ENCODE measurements at places on chromosomes 7 and 10.

DNA sequence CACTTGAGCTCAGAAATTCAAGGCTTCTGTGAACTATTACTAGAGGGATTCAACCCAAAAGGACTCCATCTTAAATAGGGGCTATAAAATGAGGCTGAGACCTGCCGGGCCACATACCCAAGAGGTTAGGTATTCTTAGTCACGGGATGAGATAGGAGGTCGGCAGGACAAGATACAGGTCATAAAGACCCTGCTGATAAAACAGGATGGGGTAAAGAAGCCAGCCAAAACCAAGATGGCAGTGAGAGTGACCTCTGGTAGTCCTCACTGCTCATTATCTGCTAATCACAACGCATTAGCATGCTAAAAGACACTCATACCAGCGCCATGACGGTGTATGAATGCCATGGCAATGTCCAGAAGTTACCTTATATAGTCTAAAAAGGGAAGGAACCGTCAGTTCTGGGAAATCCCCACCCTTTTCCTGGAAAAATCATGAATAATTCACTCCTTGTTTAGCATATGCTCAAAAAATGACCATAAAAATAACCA lies 101.2 kb upstream of the TRIM24 start:
- peak; percentile 15 for DNase-seq

GRCh38 chr7:158365267-158365666 lies 222.4 kb downstream of the PTPRN2 start:
- DNase-seq: no peak

GRCh38 chr7:103605640-103606039 lies 159.6 kb upstream of the SLC26A5 start:
- DNase-seq: no peak

- no peak for DNase-seq
Observed at GRCh38 chr10:110437351-110437605, 60.4 kb upstream of the DUSP5 start.

DNA sequence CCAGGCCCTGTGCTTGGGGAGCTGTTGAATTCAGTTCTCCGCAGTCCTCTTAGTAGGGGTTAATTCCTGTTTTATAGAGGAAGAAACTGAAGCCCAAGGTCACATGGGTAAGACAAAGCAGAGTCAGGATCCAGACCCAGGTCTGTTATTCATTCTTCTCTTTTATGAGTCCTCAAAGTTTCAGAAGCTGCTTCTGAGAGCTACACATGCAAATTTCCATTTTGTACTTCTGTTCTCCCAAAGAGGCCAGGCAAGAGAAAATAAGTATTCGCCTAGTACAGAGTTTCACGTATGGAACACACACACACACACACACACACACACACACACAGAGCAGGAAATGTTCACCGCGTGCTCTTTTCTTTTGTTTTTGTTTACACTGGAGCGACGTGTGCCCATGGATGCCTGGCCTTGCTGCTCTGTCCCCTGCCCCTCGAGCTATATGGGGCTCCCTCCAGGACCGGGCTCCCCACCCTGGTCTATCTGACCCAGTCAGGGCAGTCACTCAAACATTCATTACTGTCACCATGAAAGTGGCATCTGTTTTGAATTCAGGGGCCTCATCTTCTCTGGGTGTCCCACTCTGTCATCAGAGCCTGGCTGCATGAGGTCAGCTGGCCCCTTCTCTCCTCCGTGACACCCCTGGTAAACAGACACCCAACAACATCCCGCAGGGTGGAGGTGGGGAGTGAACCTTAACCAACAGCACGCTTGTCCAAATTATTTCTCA lies 84.4 kb downstream of the TNS3 start:
- no peak for DNase-seq

DNA sequence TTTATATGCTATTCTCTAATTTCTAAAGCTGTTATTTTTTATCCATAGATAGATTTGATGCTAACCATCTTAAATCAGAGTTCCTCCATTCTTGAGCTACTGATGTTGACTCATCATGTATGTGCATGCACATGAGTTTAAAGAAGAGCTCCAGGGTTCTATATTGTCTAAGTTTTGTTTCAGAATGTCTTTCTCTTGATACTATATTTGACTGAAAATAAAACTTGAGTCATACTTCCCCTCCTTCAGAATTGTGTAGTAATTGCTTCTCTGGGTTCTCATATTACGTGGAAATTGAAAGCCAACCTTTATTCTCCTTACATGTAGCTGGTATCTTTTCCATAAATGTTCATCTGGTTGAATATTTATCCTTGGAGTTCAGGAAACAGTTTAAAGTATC lies 89.4 kb downstream of the LRRTM3 start:
- DNase-seq: no peak

DNA sequence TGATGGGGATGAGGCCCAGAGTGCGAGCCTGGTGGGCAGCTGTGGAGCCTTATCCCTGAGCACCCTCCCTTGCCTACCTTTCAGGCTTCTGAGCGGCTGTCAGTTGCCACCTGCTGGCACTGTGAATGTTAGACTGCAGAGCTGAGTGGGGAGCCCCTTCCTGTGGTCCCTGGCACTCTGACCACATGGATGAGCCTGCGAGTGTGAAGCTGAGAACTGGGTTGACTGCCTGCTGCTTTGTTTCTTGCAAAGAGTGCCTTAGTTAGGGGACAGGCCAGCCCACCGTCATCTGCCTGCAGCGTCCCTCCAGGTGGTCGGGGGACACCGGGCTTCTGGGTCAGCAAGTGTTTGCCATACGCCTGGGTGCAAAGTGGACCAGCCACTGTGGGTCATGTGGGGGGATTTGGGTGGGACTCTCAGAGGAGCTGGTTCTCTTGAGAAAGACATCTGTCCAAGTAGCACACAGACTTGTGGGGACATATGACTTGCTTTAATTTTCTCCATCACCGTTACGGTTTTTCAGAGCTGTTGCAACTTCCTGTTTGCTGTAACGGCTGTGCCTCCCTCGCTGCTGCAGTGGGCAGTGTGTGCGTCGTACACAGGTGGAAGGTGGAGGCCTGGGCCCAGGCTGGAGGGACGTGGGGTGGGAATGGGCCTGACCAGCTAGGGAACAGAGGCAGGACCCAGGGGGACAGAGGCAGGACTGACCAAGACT lies 13.7 kb downstream of the INPP5A start:
- DNase-seq: no peak

- DNase-seq: no peak
Observed at GRCh38 chr10:45450866-45451265, 76.8 kb downstream of the ALOX5 start.

- peak; percentile 23 for DNase-seq
Observed at GRCh38 chr7:137981668-137982067, 20.2 kb downstream of the CREB3L2 start.

GRCh38 chr10:98528805-98529183 lies 82.1 kb upstream of the HPS1 start:
- DNase-seq: no peak

- DNase-seq: no peak
Observed at GRCh38 chr7:32937344-32938174, 19.7 kb upstream of the FKBP9 start.

- no peak for DNase-seq
Observed at GRCh38 chr10:78630944-78631838, 437.6 kb upstream of the ZMIZ1 start.

- no peak for DNase-seq
Observed at GRCh38 chr10:104339469-104340110, 1.3 kb upstream of the ITPRIP start.

- no peak for DNase-seq
Observed at GRCh38 chr7:82609746-82610145, 166.2 kb upstream of the CACNA2D1 start.

DNA sequence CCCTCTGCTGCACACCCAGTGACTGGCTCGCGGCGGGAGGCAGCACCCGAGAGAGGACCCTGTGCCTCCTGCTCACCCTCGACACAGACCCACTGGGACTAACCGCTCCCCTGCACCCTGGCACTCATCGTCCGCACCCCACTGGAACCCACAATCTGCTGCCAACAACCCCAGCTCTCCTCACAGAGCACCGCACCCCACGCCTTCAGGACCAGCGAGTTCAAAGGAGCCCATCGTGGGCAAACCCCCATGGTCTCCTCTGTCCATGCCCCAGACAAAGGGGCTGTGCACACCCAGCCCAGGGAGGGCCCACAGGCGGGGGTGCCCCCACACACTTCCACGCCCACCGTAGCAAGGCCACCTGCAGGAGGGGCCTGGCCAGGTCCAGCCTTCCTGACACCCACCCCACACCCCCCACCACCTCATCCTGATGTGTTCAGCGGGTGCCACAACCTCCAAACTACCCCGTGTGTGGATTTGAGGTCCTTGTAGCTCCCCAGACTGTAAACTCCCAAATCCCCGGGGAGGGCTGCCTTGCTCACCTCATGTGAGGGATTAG lies 14.0 kb downstream of the RASGEF1A start:
- DNase-seq: no peak

DNA sequence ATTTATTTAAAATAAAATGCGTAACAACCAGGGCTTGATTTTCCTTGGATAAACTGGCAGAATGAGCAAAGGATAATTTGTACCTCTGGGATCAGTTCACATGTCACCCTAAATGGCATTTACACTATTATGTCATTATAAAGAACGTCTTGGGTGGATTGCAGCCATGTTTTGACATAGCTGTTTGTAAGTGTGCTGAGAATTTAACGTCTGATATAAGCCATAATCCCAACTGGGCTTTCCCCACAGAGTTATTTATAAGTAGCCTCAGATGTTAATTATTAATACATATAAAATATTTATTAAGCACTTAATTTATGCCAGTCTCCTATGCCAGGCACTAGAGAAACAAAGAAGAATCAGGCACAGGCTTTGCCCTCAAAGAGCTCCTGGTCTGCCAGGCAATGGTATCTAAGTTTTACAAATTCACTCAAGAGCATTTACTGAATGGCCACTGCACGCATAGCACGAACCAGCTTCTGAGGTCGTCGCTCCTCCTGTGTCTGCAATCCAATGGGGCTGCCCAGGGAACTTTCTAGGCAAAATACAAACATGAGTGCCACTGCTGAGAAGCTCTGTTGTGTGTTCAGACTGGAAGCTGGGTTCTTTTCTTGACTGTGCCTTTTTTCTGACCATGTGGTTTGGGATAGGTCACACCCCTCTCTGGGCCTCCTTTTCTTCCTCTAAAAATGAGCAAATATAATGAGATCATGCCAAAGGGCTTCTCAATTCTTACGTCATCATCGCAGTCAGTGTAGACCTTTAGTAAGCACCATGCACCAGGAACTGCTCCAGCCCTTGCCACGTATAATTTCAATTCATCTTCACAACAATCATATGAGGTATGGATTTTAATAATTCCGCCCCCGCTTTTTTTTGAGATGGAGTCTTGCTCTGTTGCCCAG lies 11.3 kb upstream of the CTBP2 start:
- no peak for DNase-seq

- no peak for DNase-seq
Observed at GRCh38 chr10:52782554-52782953, 10.0 kb upstream of the MBL2 start.

- DNase-seq: no peak
Observed at GRCh38 chr7:48518092-48518491, 346.8 kb downstream of the ABCA13 start.

DNA sequence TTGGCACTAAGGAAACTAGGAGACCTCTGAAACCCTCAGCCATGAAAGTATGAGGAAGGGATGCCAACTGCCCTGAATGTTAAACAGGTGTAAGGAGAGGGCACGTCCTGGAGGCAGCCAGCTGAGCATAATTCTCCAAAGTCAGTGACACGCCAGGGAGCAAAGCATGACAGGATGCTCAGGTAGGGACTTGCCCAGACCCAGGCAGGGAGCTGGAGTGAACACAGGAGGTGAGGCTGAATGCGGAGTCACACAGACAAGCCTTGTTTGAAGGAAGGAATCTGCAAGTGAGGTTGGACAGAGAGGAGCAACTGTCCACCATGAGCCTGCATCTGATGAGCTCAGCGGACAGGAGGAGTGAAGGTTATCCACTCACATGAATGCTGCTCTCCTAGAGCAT lies 41.5 kb downstream of the KLRG2 start:
- no peak for DNase-seq

All from ELF-1 (cell line).